NCI-H1092 treated with DMSO at 0.1 percent for 48 hours (cell line): ENCODE measurements at places on chromosomes 3 and 15.
A peak's percentile ranks its signal among the peaks of the same experiment; 100 is the strongest.

- no peak for DNase-seq
These were observed 539.5 kb upstream of the AGTR1 start for GRCh38 chr3:148158210-148158609.

- DNase-seq: no peak
These were observed 36.3 kb upstream of the CADPS start for GRCh38 chr3:62911526-62911925.

DNA sequence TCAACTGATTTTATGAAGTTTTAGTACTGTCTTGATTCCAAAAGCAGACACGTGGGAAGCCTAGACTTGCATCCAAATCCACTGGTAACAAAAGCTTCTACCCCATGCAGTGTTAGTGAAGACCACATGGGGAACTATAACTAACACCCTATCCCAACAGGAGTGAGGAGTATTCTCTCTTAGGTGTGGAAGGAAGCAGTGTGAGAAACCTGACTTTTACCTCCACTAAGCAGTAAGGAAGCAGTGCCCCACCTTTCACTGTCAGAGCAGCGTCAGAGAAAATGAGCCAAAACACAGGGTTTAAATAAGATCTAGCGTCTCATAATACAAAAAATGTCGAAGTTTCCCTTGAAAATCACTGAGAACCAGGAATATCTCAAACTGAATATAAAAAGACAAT lies 60.5 kb downstream of the DLG1 start:
- no peak for DNase-seq

DNA sequence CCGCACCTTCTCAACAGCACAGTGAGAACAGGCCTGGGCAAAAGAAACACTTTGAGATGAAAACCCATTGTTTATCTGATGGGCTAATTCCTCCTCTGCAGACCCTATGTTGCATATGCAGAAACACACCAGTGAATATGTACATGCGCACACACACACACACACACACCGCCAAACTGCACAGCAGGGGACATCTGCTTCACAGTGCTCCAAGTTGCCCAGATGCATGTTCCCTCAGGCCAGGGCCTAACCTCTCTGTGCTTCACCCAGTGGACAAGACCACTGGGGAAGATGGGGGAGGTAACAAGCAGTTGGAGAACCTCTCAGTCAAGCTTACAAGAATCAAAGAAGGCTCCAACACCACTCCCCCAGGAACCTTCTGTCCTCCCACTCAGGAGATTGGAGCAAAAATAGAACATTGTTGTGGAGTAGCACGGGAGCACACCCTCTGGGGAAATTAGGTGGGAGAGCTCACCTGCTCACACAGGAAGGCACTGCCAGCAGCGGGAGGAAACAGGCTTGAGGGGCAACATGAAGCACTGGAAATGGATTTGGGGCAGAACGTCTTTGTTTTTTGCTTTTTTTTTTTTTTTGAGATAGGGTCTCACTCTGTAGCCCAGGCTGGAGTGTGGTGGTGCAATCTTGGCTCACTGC lies 13.0 kb downstream of the HCN4 start:
- no peak for DNase-seq

- DNase-seq: no peak
These were observed 233.9 kb upstream of the CADM2 start for GRCh38 chr3:84724877-84725276.

GRCh38 chr3:41710646-41711388 lies 251.1 kb downstream of the ULK4 start:
- DNase-seq: no peak

DNA sequence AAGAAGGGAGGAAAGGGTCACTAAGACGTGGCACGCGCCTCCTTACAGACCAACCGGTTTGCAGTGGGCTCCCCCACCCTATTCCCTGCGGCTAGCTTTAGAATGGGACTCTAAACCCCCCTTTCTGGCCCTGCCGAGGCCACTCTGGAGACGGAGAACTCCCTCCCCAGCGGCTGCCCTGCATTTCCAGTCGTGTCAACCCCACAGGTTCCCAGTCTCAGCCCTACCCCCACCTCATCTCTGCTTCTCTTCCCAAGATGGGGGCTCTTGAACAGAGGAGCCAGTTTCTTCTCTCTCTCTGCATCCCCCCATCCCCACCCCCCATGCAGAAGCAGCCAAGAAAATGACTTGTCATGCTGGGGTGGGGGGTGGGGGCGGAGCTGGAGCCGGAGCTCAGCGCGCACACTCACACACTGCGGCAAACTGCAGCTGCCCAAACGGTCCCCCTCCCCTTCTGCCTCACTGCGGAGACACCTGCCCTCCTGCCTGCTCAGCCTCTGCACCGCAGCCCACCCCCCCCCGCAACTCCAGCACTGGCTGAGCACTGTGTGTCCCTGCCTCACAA lies 871 bp downstream of the MAP1A start:
- peak; percentile 73 for DNase-seq

DNA sequence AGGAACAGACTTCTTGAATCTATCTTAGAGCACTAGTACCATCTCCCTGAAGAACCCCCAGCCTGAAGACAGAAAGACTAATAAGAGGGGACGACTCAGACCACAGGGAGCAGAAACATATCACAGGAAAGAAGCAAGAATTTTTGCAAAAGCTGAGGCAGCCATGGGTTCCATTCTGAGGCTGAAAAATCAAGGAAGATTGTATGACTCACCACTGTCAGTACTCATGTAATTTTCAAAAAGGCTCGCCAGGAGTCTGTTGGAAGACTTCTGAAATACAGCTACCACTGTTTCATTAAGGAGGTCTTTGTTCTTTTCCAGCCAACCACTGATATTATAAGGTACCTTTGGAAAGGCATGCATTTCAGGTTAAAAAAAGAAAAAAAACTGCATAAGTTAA lies 47.5 kb downstream of the MYH15 start:
- no peak for DNase-seq

GRCh38 chr15:25701721-25702465 lies 161.2 kb downstream of the ATP10A start:
- DNase-seq: no peak

GRCh38 chr3:157079676-157080369 lies 80.1 kb downstream of the CCNL1 start:
- no peak for DNase-seq

DNA sequence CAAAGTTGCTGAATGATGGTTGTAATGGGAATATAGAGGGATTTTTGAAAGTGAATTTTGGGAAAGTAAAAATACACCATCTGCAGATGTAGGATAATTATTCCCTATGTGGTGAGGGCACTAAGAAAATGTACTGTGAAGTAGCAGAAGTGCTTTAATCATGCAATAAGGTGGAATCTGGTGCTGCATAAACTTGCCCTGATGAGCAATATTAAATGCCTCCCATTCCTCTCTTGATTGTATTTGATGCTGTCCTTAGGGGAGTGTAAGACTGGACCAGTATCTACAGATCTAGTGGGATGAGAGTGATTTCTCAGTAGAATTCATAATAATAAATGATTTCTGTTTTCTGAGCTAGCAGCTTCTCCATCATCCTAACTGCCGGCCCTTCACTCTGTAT lies 47.7 kb upstream of the ATP2C1 start:
- no peak for DNase-seq

GRCh38 chr3:53604232-53604631 lies 109.8 kb downstream of the CACNA1D start:
- DNase-seq: no peak

DNA sequence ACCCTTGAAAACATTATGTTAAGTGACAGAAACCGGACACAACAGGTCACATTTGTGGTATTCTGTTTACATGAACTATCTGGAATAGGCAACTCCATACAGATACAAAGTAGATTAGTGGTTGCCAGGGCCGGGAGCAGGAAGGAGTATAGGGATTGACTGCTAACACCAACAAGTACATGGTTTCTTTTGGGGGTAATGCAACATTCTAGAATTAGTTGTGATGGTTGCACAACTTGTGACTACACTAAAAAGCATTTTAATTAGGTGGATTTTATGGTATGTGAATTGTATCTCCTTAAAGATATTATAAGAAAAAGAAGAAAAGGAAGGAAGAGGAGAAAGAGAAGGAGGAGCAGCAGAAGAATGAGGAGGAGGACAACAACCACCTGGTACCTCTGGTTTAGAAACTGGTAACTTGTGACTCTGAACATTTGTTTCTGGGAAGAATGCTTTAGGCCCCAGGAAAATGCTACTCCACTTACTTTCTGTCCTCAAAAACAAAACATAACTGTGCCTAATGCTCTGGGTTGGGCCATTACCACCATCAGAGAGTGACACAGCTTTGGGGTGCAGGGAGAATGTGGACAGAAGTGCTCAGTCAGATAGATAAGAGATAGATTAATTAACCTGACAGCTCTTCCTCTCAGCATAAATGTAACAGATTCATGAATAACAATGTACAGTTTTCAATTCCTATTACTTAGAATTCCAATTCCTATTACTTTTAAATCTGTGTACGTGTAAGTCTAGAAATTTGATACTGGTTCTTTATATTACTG lies 20.3 kb downstream of the SETMAR start:
- no peak for DNase-seq
